Activated gamma-delta T cell (primary cell): ENCODE measurements at places on chromosomes 11 and 22.

DNA sequence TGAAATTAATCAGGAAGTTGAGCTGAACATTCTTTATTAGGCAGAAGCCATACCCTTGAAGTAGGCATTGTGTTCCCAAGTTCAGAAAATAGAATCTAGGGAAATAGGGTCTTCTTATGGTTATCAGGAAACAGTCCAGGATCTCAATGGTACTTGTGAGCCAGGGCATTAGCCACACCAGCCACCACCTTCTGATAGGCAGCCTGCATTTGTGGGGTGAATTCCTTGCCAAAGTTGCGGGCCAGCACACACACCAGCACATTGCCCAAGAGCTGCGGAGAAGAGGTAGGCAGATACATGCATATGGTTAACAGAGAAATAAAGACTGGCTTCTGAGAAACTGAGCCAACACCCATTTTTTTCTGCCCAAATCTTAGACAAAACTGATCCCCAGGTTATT is 1.5 kb downstream of the HBD start:
- no peak for DNase-seq

GRCh38 chr22:22094514-22094913 is 111.9 kb upstream of the TOP3B start:
- no peak for DNase-seq

- no peak for DNase-seq
Measured at GRCh38 chr11:83823461-83824025, 537.4 kb upstream of the CCDC90B start.

DNA sequence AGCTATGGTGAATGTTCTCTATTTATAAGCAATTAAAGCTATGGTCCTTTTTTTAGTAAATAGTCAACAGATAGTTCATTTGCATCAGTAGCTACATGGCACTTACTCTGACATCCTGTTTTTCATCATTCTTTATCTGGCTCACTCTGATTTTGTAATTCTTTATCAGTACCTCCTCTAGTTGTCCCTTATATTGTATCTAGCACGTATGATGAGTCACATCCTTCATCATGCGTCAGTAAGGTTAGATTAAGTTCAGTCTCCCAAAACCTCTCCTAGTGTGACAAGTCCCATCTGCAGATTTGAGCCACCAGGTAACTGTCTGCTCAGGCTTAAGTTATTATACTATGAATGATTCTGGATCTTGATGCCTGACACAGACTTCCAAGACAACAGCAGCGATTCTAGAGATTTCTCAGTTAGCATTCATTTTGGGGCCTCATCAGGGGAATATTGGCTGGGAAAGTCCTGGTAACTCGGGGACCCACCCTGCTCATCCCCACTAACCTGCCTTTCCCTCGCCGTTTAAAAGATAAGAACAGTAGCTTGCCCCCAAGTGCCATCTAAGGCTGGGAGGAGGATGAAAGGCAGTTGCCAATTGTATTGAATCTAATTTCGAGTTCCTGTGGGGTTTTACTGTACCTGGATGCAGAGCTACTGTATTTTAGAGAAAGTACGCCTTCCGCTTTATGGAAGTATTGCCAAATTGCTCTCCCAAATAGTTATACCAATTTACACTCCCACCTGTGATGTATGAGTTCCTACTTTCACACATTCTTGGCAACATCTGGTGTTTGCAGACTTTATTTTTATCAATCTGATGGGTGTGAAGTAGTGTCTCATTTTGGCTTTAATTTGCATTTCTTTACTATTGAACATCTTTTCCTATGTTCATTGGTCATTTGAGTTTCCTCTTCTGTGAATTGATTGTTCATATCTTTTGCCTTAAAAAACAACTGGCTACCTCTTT is 55.9 kb downstream of the ZC3H12C start:
- DNase-seq: no peak

DNA sequence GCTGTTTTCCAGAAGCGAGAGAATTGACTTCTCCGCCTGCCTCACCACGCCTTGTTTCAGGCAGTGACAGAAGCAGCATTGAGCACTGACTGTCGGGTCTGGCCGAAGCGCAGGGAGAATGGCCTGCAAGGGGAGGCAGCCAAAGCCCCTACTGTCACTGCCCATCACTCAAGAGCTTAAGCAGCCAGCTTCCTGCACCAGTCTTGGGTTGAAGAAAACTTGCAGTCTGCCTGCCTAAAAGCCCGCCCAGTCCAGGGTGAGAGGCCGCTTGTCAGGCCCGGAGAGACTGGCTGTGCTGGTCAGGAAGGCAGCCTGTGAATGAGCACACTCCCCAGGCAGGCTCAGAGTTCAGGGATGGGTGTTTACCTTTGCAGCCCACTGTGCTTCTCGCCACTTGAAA is 108.3 kb downstream of the PKNOX2 start:
- DNase-seq: no peak

- DNase-seq: no peak
Measured at GRCh38 chr11:66418986-66419308, 1.9 kb upstream of the NPAS4 start.

GRCh38 chr11:125123947-125124617 is 12.7 kb upstream of the TMEM218 start:
- no peak for DNase-seq

GRCh38 chr11:1852877-1853276 is at the start of gene LSP1:
Gene LSP1 (plus strand): TSS chr11:1853084. CDS start chr11:1853145, 61 bp downstream.
- DNase-seq: peak; percentile 53

DNA sequence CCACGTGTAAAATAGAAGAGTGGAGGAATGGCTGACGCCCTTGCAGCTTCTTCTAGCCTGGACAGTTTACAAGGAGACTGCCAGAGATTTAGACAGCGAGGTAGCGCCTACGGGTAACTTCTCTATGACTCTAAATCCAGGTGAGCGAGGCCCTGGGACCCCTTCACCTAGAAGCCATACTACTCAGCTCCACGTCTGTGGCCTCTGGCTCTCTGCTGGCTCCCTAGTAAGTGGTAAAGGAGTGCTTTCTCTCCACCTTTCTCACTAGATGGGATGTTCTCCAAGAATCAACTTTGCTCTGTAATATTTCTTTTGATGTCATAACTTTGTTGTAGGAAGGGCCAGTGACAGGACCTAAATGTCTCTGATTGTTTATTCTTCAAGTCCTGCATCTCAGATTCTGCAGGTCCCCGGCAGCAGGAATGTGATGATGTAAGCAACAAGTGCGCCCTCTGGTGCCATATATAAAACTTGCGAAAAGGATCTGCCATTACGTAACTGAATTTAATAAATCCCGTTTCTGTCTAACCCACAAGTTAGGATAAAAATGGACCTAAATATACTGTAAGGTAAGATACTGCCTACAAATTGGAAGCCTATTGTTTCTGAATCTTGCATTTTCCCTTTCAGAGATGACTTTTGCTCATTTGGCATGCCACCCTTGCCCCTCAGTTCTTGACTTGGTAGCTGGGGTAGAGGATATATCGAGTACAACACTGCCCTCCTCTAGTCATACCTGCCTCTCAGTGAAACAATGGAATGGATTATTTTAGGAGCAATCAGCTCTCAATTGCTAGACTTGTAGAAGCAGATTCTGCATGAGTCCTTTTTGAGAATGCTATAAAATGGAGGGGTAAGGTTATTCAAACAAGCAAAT is 11.0 kb upstream of the PTPN5 start:
- DNase-seq: no peak

GRCh38 chr22:23166841-23167616 is 13.3 kb upstream of the BCR start:
- DNase-seq: no peak

DNA sequence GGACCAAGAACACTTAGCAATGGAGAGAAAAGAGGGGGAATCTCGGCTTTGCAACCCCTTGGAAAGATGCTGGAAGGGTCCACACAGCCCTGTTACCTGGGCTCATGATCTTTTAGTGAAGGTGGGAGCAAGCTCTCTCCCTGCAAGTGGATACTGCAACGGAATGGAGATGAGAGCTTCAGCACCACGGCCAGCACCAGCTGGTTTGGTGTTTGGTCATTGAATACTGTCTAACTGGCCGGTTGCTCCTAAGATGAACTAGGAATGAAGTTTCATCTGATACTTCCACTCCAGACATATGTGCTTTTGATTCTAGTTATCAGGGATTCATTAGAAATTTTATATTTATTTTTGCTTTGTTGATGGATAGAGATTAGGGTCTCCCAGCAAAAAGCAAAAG is 16.3 kb downstream of the HTR3A start:
- no peak for DNase-seq

- DNase-seq: no peak
Measured at GRCh38 chr11:130514316-130514715, 65.9 kb downstream of the ADAMTS15 start.

DNA sequence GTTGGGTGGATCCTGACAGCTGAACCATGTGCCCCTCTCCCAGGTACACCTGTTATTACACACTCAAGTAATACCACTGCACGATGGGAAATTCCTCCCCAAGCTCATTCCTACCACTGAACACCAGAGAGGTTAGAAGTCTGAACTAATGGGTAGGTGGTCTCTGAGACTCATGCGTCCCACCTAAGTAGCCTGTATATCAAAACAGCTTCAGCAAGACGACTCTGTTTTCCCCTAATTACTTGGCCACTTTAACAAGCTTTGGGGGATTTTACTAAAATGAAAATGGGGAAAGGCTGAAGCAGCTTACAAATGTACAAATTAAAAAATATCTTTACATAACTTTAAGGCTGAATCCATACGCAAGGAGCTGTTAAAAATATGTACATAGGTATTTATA is 29.4 kb downstream of the LGR4 start:
- DNase-seq: no peak

GRCh38 chr11:121683791-121684190 is 231.0 kb upstream of the SORL1-AS1 start:
- no peak for DNase-seq

DNA sequence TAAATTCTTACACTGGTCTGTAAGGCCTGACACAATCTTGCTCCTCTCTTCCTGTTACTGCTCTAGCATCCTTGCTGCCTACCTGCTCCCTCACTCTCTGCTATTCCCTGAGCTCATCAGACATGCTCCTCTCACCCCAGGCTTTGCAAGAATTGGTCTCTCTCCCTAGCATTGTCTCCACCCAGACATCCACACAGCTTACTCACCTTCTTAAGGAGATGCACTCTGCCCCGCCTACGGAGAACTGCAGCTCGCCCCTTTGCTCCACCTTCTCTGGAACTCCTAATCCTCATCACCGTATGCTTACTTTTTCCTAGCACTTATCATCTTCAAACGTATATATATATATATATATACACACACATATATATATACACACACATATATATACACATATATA is 23.3 kb upstream of the TMPRSS5 start:
- DNase-seq: no peak

GRCh38 chr11:97772705-97773104 is 1248.0 kb upstream of the CNTN5 start:
- DNase-seq: no peak

DNA sequence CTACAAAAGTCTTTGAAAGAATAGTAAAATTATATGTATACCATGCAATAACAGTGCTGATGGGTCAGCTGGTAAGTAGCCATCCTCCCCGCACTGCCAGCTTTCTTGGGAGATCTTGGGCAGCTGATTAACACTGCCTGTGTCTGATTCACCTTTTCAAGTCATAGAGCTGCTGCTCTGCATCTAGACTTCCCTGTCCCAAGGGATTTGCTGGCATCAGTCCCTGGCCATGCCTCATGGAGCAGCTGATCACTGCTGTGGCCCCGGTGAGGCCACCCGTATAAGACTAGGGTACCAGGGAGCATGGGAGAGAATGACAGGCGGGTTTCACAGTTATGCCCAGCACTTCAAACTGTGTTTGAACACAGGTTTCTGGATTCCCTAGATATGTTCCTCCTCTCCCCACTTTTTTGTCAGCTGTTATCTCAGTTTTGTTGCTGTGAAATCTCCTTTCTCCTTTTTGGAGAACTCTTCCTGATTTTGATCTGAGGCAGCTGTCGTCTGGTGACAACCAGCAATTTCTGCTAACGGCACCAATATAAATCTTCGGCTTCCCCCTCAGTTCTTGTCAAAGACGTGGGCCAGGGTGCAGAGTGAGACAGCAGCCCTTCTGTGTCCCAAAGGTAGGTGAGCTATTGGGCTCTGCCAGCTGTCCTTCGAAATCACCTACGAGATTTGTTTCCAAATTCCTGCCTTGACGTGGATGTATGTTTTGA is 438.9 kb downstream of the NTM start:
- DNase-seq: no peak

DNA sequence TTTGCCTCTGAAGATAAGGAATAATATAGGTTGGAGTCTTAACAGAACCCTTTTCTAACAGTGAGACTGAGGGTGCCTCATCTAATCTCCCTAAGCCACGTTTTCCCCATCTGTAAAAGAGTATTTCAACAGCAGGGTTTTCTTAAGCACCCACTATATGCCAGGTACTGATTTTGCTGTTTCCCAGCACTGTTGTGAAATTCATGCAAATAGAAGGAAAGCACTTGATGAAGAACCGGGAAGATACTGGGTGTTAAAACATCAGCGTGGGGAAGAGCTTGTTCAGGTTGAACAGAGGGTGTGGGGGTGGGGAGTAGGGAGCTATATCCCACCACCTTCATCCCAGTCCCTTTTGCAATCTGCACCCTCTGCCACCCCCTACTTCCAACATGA is 2.8 kb downstream of the HMOX1 start:
- DNase-seq: no peak

GRCh38 chr11:100793525-100793924 is 106.4 kb downstream of the ARHGAP42 start:
- DNase-seq: no peak

- DNase-seq: no peak
Measured at GRCh38 chr11:32435152-32435480, 223 bp downstream of the WT1 start.

- DNase-seq: no peak
Measured at GRCh38 chr22:39365492-39365780, 15.6 kb downstream of the SYNGR1 start.

GRCh38 chr11:95668131-95668530 is 121.5 kb downstream of the FAM76B start:
- no peak for DNase-seq
